DND-41 (cell line): ENCODE measurements at places on chromosomes 3 and 15.

- DNase-seq, result no peak
Observed at GRCh38 chr3:17301271-17301670, 416.5 kb downstream of the PLCL2 start.

DNA sequence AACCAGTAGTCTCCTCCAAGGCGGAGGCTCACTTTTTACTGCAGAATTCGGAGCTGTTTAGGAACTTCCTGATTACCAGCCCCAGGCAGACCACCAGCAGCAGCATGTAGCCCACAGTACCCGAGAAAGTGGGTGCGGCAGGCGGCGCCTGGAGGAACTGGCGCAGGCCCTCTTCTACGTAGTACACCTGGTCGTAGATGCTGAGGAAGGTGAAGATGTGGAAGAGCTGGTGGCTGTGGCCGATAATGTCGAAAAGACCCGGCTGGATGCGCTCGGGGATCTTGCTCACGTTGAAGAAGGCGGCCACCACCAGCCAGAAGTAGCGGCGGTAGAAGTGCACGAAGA, 1.3 kb downstream of the PAQR9 start:
- DNase-seq, result no peak

GRCh38 chr3:152321200-152321954, 52.6 kb downstream of the MBNL1 start:
- DNase-seq, result no peak

DNA sequence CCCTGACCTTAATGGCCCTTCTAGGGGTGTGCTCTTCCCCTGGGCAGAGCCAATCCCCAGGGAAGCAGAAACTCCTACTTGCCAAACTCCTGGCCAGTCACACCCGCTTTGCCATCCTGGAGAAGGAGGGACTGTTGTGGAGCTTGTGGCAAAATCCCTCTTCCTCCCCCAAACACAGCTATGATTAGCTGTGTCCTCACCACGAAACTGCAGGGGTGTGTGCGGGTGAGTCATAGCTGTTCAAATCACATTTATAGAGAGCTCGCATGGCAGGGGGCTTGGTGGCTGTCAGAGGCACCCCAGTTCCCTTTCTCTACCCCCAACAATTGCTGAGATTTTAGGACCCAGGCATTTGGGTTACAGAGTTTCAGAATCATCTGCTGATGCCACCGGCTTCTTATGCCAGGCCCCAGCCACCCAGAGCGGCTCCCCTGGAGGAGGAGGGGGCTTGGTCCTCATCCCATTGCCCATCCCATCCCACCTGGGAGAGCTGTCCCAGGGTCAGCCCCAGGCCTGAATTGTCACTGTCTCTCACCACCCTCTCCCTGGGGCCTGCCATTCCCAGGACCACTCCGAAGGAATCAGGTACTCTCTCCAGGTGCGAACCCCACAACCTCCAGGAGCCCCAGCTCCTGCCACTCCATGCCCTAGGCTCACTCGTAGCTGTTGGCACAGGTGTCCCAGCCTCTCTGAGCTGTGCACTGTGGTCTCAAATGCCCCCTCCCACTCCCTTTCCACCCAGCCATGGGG, 28.8 kb upstream of the MAGEF1 start:
- no peak for DNase-seq

DNA sequence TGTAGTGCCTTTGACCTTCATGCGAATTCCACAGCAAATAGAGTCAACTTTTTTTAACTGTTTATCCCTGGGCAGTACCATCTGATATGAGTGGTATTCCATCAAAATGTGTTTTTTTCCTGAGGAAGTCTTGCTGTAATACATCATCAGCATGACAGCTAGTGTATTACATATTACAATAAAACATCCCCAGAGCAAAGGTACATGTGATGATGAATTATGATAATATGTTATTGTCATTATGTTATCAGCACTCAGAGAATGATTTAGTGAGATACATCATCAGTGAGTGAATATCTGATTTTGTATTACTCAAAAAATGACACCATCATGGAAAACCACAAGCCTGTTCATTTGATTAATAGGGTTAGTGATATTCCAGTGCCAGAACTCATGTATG, 69.7 kb upstream of the ARL6 start:
- DNase-seq, result no peak

DNA sequence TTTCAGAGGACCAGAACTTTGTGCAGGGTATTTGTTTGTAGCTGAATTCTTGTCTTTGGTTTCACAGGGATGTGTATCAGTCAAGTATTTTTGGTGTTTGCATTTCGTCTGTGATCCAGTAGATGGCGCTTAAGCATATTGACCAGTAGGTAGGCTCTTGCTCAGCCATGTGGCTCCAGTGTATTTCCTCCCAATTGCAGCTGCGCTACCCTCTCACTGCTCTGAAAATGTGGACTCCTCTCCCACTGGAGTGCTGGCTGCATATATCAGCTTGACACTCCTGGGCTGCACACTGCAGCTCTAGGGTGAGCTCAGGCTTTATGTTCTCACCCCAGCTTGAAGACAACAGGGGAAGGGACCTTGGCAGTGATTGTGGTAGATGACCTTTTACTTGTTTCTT, 1264.3 kb upstream of the ALCAM start:
- peak; percentile 38 for DNase-seq

- no peak for DNase-seq
Observed at GRCh38 chr3:134839990-134840389, 44.9 kb downstream of the EPHB1 start.

- DNase-seq, result no peak
Observed at GRCh38 chr3:34742151-34742550, 897.2 kb upstream of the ARPP21 start.

DNA sequence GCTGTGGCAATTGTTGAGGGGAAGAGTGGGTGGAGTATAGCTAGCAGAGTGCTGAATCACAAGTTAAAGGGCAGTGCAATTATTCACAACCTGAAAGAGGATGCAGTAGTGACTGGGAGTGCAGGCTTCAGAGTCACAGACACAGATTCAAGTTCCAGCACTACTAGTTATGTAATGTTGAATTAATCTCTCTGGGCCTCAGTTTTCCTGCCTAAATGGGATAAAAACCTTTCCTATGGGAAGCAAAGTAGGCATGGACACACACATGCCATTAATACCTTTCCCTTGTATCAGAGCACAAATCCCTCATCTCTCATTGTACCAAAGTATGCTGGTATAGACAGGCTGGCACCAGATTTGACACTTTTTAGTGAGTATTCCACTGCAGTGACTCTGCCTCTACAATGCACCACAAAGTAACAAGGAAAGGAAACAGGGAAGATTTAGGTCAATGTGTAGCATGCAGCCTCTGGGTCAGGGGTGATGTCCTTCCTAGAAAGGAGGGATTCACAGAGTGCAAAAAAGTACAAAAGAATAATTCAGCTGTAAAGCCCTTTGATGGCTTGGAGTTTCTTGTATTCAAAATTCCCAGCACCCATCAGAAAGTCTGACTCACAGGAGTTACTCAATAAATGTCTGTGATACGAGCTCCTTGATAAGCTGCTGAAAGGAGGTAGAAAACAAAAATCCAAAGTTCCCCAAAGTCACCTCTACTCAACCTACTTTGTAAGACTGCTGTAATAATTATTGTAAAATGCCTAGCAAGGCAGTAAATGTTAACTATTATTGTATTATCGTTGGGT, 507.5 kb upstream of the TGFBR2 start:
- DNase-seq, result no peak

GRCh38 chr15:68930268-68931022, at the start of gene SPESP1:
TSS of gene SPESP1 (plus strand) at chr15:68930525. CDS start at chr15:68930654, 129 bp downstream.
- DNase-seq, result no peak

DNA sequence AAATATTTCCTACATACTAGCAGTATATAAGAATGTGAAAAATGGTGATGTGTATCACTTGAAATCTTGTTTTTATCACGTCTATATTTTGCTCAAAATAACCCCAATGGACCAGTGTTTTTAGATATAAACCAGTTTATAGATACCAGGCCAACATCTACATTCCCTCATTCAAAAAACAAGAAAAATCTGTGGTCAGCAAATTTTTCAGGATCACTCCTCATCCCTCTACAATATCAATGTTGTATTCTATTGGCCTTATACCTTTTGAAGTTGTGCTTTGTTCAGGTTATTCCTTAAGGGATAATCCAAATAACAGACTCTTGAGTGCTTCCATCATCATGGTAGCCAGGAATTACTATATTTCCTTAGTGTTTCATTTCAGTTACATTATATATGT, 332.9 kb upstream of the ARRDC4 start:
- no peak for DNase-seq

GRCh38 chr3:156397534-156397933, 157.4 kb downstream of the SSR3 start:
- DNase-seq, result no peak

GRCh38 chr3:50358355-50358910, 888 bp downstream of the TMEM115 start:
- no peak for DNase-seq

DNA sequence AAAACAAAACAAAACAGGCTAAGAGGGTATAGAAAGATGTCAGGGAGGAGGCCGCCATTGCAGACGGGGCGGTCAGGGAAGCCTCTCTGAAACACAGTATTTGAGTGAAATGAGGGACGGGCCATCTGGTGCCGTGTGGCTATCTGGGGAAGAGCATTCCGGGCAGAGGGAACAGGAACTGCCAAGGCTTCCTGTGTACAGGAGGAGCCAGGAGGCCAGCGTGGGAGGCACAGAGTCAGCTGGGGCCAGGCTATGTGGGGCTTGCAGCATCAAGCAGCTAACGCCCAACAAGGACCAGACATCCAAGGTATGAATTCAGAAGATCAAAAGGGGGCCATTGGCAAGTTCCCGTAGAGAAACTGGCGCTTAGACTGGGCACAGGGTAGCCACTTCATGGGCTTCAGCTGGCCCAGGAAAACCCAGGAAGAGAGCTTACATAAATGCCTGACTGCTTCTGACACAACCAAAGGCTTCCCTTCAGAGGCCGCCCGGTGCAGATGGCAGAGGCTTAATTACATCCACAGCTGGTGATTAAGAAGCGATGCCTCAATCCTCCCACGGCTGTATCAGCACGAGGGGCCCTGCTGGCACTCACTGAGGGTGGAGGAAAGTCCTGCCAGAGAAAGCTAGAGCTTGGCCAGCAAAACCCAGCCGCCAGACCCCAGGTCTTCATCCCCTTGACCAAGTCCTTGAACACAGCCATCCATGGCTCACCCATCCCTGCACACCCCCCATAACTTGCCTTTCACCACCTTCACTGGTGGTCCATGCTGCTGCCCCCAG, 144.9 kb downstream of the MEGF11 start:
- no peak for DNase-seq

GRCh38 chr15:42100021-42100800, 5.8 kb upstream of the PLA2G4D start:
- DNase-seq, result no peak

DNA sequence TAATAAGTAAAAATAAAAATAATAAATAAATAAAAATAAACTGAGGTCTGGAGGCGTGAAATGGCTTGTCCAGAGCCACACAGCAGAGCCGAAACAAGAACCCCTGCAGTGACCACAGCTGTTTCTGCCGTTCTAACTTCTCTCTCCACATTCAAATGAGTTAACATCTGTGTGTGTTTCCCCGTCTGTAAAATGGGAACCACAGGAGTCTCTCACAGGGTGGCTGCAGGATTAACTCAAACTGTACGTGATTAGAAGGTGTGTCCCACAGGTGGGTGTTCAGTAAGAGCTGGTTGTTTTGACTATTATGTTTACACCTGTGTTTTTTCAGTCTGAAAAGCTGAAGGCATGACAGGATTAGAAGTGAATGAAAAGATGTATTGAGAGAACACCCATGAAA, 27.0 kb upstream of the MUC4 start:
- DNase-seq, result no peak

DNA sequence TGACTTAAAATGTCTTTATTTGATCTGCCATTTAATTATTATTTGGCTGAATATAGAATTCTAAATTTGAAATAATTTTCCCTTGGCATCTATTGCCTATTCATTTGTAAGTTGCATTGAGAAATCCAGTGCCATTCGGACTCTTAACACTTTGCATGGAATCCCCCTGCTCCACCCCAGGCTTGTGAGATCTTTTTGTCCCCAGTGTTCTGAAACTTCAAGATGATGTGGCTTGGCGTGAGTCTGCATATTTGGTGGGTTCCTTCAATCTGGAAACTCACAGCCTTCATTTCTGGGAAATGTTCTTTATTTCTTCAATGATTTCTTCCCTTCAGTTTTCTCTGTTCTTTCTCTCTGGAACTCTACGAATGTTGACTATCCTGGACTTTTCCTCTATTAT, 83.8 kb upstream of the BLM start:
- no peak for DNase-seq

DNA sequence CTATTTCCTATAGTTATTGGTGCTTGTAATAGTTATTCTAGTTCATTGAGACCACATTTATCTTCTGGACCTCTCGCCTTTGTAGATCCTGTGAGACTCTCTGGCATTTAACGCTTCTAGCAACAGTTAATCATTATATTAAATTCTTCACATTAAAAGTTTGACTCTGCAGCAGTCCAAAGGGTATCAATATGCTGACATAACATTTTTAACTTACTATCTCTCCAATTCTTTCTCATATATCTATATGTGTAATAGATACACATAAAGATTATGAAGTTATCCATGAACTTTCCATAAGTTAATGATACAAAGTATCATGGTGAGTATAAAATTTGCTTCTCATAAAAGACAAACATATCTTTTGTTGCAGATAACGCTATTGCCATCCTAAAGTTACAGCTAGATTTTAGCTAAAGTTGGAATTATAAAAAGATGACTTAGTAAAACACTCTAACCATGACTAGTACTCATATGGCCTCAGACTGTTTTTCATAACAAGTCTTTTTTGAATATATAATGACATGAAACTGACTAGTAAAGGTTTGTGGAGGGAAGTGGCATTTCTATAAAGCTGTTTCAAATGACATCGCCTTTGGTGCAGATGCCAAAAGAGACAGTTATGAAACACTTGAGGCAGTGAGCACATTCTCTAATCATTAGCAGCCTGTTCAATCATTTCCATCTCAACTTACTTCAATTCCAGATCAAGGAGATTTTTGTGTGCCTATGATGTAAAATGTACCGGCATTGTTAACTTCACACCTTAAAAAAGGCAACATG, 379.3 kb upstream of the CBLB start:
- DNase-seq, result no peak

DNA sequence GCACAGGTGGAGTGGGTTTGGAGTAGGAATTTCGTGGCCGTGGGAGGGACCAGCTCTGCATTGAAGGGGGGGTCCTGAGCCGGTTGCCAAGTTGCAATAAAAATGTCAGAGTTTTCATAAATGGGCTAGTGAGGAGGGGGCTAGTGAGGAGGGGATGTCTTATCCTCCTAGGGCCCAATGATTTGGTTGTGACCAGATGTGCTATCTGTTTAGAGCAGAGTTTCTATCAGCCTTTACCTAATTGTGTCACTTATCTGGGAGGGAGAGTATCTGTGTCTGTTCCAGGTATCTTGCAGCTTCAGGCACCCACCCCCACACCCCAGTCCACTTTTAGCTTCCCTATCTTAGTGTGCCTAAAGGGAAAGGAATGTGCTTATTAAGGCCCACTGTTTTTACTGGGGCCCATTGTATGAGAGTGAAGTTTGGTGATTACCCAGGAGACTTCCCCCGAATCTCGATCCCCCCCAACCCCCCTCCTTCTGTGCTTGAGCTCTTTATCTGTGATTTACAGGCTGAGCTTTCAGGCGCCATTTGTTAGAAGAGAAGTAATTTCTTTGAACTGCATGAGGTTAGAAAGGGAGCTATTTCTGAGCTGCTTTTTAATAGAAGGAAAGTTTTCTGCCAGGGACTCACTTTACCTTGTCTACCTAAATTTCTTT, 42.6 kb downstream of the PPCDC start:
- no peak for DNase-seq
